ENCODE measurements at places on chromosomes 7 and 10.

GRCh38 chr7:31890198-31890597 is 180.0 kb downstream of the PDE1C start:
- no peak for DNase-seq

DNA sequence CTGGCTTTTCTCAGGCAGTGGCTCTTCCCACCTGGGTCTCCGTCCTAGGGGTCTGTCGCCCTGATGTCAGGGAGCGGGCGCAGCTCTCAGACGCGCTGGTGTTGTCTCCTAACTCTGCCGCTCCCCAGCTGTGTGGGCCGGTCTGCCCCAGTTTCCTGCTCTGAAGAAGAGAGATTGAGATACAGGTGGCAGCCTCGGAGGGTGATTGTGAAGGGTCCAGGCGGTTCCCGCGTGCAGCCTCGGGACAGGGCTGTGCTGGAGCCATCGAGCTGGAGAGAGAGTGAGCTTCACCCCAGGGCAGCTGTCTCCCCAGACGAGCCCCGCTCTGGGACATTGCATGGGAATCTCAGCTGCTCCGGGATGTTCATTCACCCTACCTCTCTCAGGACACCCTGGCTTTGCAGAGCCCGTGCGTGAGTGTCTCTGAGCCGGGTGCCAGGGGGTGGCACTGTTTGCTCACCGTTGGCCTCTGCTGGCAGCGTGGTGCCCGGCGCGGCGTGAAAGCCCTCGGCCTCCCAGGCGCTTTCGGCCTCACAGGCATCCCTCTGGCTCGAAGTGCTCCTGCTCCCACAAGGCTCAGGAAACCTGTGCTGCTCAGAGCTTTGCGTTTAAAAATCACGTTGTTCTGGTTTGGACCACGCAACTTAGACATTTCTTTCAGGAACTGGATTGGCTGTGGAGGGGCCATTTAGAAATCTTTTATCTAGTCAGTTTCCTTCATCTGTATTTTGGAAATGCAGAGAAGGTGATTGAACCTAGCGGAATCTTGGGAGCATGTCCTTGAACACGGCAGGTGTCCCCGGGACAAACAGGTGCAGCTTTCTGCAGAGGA is 33.8 kb upstream of the ZFAND2A start:
- DNase-seq = peak; percentile 54

- DNase-seq = no peak
These were observed 33.0 kb downstream of the ORC5 start for GRCh38 chr7:104174798-104175197.

DNA sequence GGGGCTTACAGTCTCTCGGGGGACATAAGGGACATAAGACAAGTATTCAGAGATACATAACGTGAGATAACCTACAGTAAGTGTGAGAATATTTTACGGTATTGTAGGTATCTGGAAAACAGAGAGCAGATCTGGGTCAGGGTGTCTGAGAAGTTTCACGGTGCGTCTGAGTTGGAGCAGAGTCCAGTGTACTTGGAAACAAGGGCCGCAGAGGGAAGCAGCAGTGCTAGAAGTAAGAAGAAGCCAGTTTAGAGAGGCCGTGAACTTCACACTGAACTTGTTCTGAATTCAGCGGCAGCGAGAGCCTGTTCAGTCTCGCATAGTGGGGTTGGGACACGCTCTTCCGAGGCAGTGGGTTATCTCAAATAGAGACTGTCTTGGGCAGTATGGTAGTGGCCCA is 85.5 kb downstream of the TAF3 start:
- no peak for DNase-seq

- DNase-seq = no peak
These were observed 150.6 kb upstream of the PCBD1 start for GRCh38 chr10:71038921-71039320.

DNA sequence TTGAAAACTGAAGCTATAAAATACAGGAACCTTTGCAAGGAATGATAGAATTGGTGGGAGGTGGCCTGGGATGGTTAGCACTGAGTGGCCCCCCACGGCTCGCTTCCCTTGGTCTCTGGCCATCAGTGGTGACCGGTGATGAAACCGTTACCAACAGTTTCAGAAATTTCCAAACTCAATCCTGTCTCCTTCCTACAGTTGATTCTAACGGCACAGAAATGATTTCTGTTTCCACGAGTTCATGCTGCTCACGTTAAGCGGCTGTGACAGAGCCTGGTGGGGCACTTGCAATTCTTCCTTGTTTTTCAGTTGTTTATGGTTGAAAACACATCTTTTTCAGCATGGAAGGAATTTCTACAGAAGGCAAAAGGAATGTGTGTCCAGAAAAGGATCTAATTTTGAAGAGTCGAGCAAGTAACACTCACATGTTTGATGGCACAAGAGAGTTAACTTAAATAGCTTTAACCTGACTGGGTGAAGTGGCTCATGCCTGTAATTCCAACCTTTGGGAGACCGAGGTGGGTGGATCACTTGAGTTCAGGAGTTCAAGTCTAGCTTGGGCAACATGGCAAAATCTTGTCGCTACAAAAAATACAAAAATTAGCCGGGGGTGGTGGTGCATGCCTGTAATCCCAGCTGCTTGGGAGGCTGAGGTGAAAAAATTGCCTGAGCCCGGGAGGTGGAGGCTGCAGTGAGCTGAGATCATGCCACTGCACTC is 100.1 kb downstream of the DNAJB6 start:
- peak; percentile 19 for DNase-seq

DNA sequence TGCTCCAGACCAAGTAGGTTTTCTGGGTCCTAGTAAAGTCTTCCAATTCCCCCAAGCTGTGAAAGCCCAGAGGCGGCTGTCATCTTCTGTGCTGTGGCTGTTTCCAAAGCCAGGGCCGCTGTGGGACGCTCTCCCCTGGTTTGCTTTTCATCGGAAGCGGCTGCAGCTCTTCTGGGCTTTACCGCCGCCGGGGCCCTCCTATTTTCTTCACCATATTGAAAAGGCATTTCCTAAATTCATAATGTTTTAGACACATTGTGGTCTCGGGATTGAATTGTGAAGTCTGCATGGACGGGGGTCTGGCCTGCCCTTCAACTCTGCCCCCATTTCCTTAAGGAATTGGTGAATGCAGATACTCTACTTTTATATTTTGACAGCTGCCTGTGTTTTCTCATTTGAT is 551.4 kb upstream of the MGMT start:
- DNase-seq = no peak

- no peak for DNase-seq
These were observed 8.9 kb downstream of the ANKMY2 start for GRCh38 chr7:16636555-16637101.

DNA sequence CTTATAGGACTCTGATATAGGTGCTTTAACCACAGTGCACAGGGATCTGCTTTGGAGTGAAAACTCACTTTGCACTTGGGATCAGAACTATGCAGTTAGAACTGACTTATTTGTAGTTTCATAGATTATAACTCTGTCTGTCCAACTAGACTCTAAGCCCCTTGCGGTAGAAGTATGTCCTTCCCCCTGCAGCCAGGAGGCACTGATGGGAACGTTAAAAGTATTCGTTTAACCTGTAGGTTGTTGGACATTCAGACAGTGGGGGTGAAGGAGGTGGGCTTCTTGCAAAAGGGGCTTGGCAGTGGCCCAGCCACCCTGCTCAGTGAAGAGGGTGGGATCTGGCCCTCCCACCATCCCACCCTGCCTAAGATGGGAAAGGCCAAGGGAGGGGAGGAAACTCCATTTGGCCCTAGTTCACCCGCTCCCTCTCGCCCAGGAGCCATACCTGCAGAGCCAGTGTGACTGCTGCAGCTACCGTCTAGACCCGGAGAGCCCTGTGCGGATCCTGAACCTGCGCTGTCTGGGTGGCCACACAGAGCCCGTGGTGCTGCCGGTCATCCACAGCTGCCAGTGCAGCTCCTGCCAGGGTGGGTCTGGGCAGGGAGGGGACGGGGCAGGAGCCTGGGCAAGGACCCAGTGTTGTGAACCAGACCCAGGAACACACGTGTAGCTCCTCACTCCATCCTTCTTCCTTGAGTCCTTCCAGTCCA is 5.7 kb upstream of the ZNF862 start:
- DNase-seq = no peak

- peak; percentile 22 for DNase-seq
These were observed 122.0 kb upstream of the LAMB4 start for GRCh38 chr7:108252177-108252576.

DNA sequence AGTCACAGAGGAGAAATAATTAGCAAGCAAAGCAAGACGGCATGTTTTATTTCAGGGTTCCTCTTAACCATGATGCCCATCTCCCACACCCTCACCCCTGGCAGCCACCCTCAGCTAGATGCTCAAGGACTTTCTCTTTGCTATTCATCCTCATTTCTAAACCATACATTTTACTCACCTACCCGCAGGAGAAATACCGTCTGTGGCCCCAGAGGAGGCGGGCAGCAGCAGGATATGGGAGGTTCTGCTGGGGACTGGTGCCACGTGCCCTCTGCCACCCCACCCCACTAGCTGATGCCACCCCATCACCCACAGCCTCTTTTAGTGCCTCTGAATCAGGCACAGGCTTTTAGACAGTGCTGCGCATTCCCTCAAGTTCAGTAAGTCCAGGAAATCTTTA is 168.7 kb upstream of the ITGB1 start:
- DNase-seq = no peak

DNA sequence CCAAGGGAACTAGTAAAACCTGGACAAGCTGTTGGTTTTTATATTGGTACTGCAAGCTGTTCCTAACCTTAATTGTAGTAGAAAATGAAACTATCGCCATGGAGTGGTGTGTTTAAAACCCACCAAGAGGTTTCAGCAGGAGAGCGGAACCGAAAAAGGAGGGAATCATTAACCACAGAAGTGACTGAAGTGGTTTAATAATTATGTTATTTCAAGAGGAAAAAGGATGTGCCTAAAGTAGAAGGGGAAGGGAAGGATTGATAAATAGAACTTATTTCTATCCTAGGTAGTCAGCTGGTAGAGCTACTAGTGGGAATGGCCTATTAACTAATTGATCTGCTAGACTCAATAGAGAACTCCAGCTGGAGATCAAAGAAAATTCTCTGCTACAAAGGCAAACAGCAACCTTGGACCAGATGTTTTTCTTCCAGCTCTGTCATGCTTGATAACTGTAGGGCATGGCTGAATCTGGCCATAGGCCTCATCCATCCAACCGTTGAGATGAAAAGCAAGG is 91.8 kb downstream of the BAMBI start:
- no peak for DNase-seq

- DNase-seq = peak; percentile 58
These were observed 112.7 kb downstream of the ICA1 start for GRCh38 chr7:8149222-8149621.

GRCh38 chr7:81960026-81960425 is 190.2 kb upstream of the HGF start:
- no peak for DNase-seq

Measured in foreskin fibroblast (primary cell).